ENCODE measurements at places on chromosomes 12 and 14. TPM values are rescaled to one million over a fixed set of nuclear protein-coding genes. Genes with fewer than 3 reads are reported as not detected.

Gene ESRRB
- under 0.01 TPM for total RNA-seq

DNA sequence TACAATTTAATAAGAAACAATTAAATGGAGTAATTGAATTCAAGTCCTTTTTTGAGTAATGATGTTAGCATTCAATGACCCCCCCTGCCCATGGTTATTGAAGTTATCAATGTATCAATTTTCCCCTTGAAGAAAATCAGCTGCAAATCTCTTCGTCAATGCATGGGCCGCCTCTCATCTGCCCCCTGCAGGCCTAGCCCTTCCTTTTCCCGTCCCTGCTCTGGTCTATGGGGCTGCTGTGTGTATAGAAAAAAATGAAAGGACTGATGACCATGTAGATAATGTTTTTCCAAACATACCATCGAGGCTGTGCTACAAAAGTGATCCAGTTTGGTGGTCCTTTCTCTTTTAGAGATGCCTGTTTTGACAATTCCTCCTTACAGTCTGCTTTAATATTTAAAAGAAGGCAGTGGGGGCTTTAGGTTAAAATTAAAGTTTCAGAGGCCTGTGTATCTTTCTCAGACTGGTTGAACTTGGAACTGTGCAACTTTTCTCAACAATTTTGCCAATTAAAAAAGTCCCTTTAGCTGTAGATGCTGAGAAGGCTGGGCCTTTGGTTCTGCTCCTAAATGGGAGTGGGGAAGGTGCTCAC, 98.4 kb downstream of the APAF1 start:
- no peaks in the 10 kb centered on the region for H3K36me3 ChIP-seq
- no peak for DNase-seq
- H3K4me3 ChIP-seq = no peak overlapping the region
- peaks cover 3% of the 10 kb centered on the region for H3K4me1 ChIP-seq
- H3K27ac ChIP-seq = no peak overlapping the region
- H3K27me3 ChIP-seq = peaks cover 11% of the 10 kb centered on the region

GRCh38 chr12:28086521-28087155, 103.6 kb upstream of the CCDC91 start:
- no peak overlapping the region for H3K27ac ChIP-seq
- no peak for DNase-seq

Gene RTL1
- total RNA-seq = not detected

- H3K27ac ChIP-seq = no peak overlapping the region
- no peak for DNase-seq
- no peak overlapping the region for H3K4me3 ChIP-seq
- peaks cover 32% of the 10 kb centered on the region for H3K4me1 ChIP-seq
These were observed 273.5 kb downstream of the ADAMTS20 start for GRCh38 chr12:43278541-43278832.

Gene ADAM20
- total RNA-seq = 1.5 TPM

GRCh38 chr12:6563448-6564050, 4.5 kb downstream of the NOP2 start:
- no peak overlapping the region for H3K27ac ChIP-seq
- no peaks in the 10 kb centered on the region for H3K4me1 ChIP-seq
- H3K36me3 ChIP-seq = peaks cover 63% of the 10 kb centered on the region
- no peaks in the 10 kb centered on the region for H3K27me3 ChIP-seq
- DNase-seq = peak; percentile 91

GRCh38 chr12:12890543-12891079, 751 bp upstream of the GPRC5A start:
- H3K27ac ChIP-seq = peak overlapping the region; percentile 99
- DNase-seq = no peak
- no peaks in the 10 kb centered on the region for H3K36me3 ChIP-seq
- H3K4me1 ChIP-seq = peaks cover 28% of the 10 kb centered on the region
- peak overlapping the region; percentile 80 for H3K4me3 ChIP-seq

Gene TSPAN19
- total RNA-seq = not detected

DNA sequence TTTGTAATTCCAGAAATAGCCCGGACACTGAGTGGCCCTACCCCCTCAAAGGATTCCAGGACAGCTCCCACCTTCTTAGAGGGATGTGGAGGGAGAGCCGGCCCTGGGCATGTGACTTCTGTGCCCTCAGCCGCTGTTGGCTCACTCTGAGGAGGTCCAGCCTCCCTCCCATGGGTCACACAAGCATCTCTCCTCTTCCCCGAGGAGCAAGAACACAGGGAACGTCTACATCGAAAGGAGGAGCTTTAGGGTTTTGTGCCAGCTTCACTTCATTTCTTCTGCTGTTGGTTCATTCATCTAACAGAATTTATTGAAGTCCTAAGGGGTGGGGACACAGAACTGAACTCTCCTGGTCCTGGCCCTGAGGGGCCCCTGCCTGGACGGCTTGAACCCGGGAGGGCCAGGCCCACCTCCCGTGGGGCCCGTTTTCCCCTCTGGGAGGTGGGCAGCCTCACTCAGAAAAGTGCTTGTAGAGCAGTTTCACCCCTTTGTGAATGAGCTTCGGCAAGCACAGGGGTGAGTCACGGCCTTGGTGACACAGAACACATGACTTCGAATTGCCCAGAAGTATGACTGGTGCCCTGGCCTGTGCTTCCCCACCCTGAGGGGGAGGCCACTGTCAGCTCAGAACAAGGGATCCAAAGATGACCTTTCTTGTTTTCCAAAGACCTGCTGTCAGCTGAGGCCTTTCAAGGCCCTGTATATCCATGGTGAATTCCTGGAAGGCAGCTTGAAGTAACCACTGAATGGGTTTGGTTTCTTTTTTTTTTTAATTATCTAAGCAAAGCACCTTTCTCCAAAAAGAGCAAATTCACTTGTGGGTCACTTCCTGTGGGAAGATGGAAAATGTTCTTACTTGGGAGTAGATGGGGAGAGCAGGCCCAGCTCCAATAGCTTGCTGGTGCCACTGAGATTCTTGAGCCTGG, 39.2 kb downstream of the NFKBIA start:
- H3K4me3 ChIP-seq = peak overlapping the region; percentile 11
- peak; percentile 96 for DNase-seq
- no peaks in the 10 kb centered on the region for H3K36me3 ChIP-seq
- H3K27me3 ChIP-seq = no peaks in the 10 kb centered on the region
- H3K4me1 ChIP-seq = peaks cover 57% of the 10 kb centered on the region

GRCh38 chr14:98949051-98949450, 322.9 kb downstream of the BCL11B start:
- H3K36me3 ChIP-seq = no peaks in the 10 kb centered on the region
- no peaks in the 10 kb centered on the region for H3K27me3 ChIP-seq
- peaks cover 3% of the 10 kb centered on the region for H3K4me1 ChIP-seq
- DNase-seq = no peak
- H3K4me3 ChIP-seq = no peak overlapping the region

- no peaks in the 10 kb centered on the region for H3K36me3 ChIP-seq
- H3K27ac ChIP-seq = no peak overlapping the region
- no peaks in the 10 kb centered on the region for H3K27me3 ChIP-seq
- no peak for DNase-seq
- H3K4me1 ChIP-seq = no peaks in the 10 kb centered on the region
These were observed 193.6 kb upstream of the FSCB start for GRCh38 chr14:44700694-44701093.

Gene NOXRED1
- 0.36 TPM for total RNA-seq

- peak; percentile 94 for DNase-seq
- H3K27me3 ChIP-seq = no peaks in the 10 kb centered on the region
- H3K4me1 ChIP-seq = peaks cover 96% of the 10 kb centered on the region
- peak overlapping the region; percentile 38 for H3K4me3 ChIP-seq
- no peaks in the 10 kb centered on the region for H3K36me3 ChIP-seq
These were observed 132.8 kb upstream of the HIF1A start for GRCh38 chr14:61562321-61563161.

Gene RNU4-1
- under 0.01 TPM for total RNA-seq

DNA sequence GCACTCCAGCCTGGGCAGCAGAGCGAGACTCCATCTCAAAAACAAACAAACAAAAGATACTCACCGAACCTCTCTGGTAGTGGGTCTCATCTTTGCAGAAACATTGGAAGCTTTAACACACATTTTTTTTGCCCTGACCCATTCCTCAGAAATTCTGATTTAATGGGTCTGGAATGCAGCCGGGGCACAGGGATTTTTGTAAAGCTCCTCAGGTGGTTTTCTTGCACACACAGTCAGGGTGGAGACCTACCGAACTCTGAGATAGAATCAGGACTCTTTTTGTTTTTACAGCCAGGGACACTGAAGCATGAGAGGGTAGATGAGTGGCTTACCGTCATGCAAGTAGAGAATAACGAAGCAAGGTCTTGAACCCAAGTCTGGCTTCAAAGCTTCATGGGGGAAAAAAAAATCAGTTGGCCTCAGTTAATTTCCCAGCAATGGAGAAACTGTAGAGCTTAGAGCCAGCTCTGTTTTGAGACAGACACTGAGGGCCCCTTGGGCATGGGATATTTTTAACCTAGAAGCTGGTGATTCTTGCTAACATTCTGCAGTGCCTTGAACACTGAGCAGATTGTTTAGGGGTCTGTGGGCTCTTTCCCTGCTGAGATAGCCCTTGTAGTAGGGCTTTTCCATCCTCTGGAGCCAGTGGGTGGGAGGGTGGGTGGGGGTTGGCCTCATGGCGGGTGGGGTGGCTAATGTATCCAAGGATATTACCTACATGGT, 4.8 kb downstream of the RNU4-2 start:
- H3K27me3 ChIP-seq = no peaks in the 10 kb centered on the region
- no peaks in the 10 kb centered on the region for H3K36me3 ChIP-seq
- DNase-seq = no peak
- H3K4me3 ChIP-seq = no peak overlapping the region
- peaks cover 10% of the 10 kb centered on the region for H3K4me1 ChIP-seq

DNA sequence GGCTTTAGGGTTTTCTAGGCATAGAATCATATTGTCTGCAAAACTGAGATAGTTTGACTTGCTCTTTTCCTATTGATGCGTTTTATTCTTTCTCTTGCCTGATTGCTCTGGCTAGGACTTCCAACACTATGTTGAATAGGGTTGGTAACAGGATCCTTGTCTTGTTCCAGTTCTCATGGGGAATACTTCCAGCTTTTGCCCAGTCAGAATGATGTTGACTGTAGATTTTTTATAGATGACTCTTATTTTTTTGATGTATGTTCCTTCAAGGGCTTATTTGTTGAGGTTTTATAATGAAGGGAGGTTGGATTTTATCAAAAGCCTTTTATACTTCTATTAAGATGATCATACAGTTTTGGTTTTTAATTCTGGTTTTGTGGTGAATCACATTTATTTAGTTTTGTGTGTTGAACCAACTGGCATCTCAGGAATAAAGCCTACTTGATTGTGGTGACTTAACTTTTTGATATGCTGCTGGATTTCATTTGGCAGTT, 478.2 kb downstream of the TMEM117 start:
- H3K27ac ChIP-seq = no peak overlapping the region
- no peak overlapping the region for H3K4me3 ChIP-seq
- no peak for DNase-seq
- no peaks in the 10 kb centered on the region for H3K4me1 ChIP-seq
- H3K36me3 ChIP-seq = no peaks in the 10 kb centered on the region
- no peaks in the 10 kb centered on the region for H3K27me3 ChIP-seq

Gene PIK3C2G
- total RNA-seq = not detected

GRCh38 chr14:77580964-77581505, 35.4 kb downstream of the SPTLC2 start:
- peak overlapping the region; percentile 85 for H3K27ac ChIP-seq
- peaks cover 34% of the 10 kb centered on the region for H3K4me1 ChIP-seq
- H3K4me3 ChIP-seq = peak overlapping the region; percentile 60
- peak; percentile 69 for DNase-seq
- H3K27me3 ChIP-seq = no peaks in the 10 kb centered on the region

DNA sequence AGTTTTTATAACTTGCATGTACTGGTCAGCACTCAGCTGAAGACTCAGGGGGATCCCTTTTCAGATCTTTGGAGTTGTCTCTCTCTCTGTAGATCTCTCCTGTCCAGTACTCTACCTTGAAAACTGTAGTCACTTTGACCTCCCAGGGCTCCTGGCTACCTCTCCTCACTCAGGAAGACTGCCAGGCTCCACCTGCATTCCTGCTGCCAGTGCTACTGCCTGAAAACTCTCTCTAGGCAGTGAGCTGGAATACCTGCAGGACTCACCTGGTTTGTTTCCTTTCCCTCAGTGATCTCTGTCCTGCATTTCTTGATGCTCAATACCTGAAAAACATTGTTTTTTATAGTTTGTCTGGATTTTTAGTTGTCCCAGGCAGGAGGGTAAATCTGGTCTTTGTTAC, 87.4 kb downstream of the PRIMA1 start:
- H3K27ac ChIP-seq = no peak overlapping the region
- H3K36me3 ChIP-seq = no peaks in the 10 kb centered on the region
- H3K4me1 ChIP-seq = no peaks in the 10 kb centered on the region

DNA sequence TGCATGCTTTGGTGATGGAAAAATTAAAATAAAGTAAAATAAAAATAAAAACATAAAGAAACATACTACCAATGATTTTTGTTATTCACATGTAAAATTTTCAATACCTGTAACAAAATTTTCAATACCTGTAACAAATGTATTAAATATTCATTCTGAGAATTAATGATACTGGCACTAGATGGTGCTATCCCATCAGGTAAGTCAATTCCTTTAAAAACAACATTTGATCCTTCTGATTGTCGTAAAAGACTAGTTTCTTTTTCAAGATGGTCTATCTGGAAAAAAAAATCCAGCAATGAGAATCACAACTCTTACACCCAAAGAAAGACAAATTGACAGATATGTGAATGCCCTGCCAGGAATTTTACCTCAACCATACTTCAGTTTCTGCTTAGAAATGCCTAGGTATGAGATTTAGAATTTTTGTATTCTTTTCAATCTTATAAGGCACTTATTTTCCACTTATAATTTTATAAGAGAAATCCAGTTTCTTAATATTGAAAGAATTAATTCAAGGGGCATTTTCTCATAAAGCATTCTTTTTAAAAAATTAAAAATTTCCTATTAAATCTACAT, 30.7 kb downstream of the CEP290 start:
- H3K4me1 ChIP-seq = peaks cover 20% of the 10 kb centered on the region
- H3K4me3 ChIP-seq = peak overlapping the region; percentile 56
- H3K27ac ChIP-seq = peak overlapping the region; percentile 60
- H3K36me3 ChIP-seq = peaks cover 11% of the 10 kb centered on the region
- no peaks in the 10 kb centered on the region for H3K27me3 ChIP-seq
- DNase-seq = no peak

Gene FAM222A
- 0.36 TPM for total RNA-seq

Gene BAZ1A
- total RNA-seq = 23.9 TPM

Gene NACA
- total RNA-seq = 845 TPM

DNA sequence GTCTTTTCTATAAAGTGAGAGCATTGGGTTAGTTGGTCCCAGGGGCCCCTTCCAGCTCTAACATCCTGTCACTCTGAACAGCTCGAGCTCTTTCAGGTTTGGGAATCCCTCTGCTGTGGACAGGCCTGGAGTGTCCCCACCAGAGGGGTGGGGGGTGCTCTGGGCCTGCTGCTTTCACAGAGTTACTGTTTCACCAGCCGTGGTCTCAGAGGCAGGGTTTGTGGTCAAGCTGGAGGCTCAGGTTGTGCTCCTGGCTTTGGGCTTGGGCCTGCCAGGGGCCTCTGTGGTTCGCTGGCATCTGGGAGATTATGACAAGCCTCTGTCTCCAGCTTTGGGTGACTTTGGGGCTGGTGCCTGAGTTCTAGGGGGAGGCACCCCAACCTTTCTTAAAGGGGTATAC, 59.6 kb downstream of the FBXL14 start:
- no peaks in the 10 kb centered on the region for H3K27me3 ChIP-seq
- H3K4me1 ChIP-seq = peaks cover 38% of the 10 kb centered on the region
- peak; percentile 87 for DNase-seq
- no peaks in the 10 kb centered on the region for H3K36me3 ChIP-seq
- no peak overlapping the region for H3K4me3 ChIP-seq

GRCh38 chr12:41433460-41433859, 245.3 kb downstream of the PDZRN4 start:
- H3K4me1 ChIP-seq = no peaks in the 10 kb centered on the region
- no peaks in the 10 kb centered on the region for H3K27me3 ChIP-seq
- no peak overlapping the region for H3K27ac ChIP-seq
- H3K36me3 ChIP-seq = no peaks in the 10 kb centered on the region

Gene DLK1
- not detected for total RNA-seq

GRCh38 chr12:88435334-88436076, 144.8 kb downstream of the KITLG start:
- peaks cover 37% of the 10 kb centered on the region for H3K4me1 ChIP-seq
- no peaks in the 10 kb centered on the region for H3K27me3 ChIP-seq
- peak overlapping the region; percentile 37 for H3K27ac ChIP-seq
- H3K4me3 ChIP-seq = no peak overlapping the region

Gene ADSS1
- 4.3 TPM for total RNA-seq

Gene SERPINA4
- total RNA-seq = not detected

Measured in osteoblast (primary cell).